ENCODE measurements at places on chromosomes 5 and 9.

DNA sequence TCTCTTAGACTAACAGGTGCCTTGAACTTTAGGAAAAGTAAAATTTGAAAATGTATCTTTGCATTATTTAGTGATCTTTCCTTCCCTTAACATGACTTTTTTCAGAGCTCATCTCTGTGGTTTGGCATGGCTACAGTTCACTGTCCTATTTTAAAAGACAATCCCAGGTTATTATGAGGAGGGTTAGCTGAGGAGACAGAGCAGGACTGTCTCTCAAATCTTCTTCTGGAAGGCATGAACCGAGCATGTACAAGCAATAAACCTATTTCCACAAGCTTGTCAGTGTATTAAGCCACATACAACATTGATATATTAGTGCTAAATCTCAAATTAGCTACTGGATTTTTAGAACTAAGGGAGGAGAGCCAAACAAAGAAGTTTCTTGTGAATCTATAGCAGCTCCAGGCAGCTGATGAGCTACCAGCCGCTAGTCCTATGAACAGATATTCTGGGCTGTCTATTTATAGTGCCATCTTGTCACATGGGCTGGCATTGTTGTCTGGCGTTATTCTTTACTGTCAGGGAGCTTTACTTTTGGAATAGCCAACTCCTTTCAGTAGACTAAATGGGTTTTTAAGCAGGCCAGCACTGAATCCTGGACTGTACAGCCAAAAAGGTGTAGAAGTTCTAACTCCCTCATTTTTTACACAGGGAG, 171.2 kb upstream of the ACTBL2 start:
- DNase-seq: no peak

- no peak for DNase-seq
These were observed 264.0 kb downstream of the EPB41L4A start for GRCh38 chr5:112154940-112155686.

DNA sequence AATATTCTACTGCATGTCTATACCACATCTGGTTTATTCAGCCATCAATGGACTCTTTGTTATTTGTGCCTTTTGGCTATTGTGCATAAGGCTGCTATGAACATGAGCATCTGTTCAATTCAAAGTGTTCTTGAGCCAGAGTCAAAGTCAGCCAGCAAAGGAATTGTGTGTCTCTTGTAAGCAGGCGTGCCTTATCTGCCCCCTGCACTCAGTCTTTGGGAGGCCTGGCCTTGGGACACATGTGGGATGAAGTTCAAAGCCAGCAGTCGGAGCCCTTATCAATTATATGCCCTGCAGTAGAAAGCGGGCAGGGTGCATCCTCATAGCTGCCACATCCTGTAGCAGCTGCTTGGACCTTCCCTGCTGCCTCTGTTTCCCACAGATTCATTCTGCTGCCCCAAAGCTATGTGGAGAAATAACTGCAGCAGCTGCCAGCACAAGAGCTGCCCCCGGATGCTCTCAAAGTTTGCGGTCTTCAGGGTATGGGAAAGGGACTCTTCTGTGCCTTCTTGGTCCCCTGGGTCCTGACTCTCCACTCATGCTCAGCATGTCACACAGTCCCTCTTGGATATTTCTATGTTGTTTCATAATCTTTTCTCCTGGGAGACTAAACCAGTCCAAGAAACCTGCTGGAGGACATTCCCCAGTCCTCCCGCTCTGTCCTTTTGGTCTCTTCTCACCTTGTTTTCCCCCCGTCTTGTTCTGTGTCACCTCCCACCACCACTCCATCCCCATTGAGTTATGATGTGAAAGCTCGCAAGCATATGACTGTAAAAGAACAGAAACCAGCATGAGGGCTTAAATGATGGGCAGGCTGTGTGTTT, 35.9 kb downstream of the STOM start:
- DNase-seq: no peak

- no peak for DNase-seq
These were observed 203.3 kb downstream of the SLIT3 start for GRCh38 chr5:169097374-169098326.

All from glomerular endothelial cell (primary cell).